ENCODE measurements at places on chromosomes 7 and 10. TPM values are rescaled to one million over a fixed set of nuclear protein-coding genes. Genes with fewer than 3 reads are reported as not detected.

The LMOD2 gene
- total RNA-seq = not detected

The ADAM22 gene
- 12.4 TPM for total RNA-seq

DNA sequence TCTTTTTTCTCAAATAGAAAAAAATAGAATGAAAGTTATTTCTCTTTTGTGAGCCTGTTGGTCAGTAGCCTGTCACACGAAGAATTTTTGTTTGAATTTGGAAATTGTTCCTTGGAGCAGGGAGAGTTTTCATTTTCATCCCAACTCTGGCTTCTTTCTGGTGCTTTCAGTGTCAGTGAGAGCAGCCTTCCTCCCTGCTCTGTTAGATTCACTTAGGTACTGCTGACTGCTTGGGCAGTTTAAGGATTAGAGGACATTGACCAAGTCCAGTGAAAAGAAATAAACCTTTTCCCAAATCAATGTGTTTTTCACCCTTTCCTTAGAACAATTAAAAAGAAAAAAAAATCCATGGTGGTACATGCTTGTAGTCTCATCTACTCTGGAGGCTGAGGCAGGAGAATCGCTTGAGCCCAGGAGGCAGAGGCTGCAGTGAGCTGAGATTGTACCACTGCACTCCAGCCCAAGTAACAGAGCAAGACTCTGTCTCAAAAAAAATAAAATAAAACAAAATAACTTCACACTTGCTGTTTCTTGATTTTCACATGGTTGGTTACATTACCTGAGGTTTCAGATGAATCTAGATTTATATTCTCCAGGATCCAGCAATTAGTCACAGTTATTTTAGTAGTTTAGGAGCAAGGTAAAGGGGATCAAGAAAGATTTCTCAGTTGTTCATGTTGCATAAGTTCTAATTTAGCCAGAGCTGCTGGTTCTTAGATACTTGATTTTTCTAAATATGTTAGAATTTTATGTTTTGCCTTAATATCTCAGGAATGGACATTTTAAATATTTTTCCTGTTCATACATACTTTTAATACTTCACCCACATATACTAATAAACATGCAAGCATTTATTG lies 63.1 kb downstream of the ZNRF2 start:
- peak overlapping the region; percentile 78 for H3K27ac ChIP-seq
- no peak overlapping the region for H3K4me3 ChIP-seq
- H3K36me3 ChIP-seq = no peaks in the 10 kb centered on the region
- no peaks in the 10 kb centered on the region for H3K27me3 ChIP-seq
- no peak for DNase-seq

DNA sequence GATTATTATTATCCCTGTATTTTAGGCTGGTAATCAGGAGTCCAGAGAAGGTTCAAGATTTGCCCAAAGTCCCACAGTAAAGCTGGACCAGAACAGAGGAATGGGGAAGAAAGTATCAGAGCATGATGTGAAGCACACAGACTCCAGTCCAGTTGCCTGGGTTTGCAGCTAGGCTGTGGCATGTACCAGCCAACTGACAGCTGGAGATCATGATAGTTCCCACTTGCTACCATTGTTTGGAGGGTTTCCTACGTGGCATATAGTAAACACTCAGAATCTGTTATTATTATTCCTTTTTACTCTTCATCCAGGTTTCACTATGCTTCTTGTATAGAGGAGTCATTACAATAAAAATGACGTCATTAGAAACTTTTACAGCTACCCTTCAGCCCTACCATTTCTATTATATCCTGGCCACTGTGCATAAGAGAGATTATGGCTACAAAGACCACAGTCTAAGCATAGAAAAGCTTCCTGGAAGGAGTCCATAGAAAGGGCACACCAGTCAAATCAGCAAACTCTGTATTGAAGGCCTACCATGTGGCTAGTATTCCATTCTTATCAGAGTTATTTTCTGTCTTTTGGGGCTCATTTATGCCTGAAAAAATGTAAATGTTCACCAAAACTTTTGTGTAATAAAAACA lies 66.6 kb downstream of the MTPN start:
- H3K27ac ChIP-seq = no peak overlapping the region
- no peaks in the 10 kb centered on the region for H3K27me3 ChIP-seq
- H3K4me1 ChIP-seq = no peaks in the 10 kb centered on the region

DNA sequence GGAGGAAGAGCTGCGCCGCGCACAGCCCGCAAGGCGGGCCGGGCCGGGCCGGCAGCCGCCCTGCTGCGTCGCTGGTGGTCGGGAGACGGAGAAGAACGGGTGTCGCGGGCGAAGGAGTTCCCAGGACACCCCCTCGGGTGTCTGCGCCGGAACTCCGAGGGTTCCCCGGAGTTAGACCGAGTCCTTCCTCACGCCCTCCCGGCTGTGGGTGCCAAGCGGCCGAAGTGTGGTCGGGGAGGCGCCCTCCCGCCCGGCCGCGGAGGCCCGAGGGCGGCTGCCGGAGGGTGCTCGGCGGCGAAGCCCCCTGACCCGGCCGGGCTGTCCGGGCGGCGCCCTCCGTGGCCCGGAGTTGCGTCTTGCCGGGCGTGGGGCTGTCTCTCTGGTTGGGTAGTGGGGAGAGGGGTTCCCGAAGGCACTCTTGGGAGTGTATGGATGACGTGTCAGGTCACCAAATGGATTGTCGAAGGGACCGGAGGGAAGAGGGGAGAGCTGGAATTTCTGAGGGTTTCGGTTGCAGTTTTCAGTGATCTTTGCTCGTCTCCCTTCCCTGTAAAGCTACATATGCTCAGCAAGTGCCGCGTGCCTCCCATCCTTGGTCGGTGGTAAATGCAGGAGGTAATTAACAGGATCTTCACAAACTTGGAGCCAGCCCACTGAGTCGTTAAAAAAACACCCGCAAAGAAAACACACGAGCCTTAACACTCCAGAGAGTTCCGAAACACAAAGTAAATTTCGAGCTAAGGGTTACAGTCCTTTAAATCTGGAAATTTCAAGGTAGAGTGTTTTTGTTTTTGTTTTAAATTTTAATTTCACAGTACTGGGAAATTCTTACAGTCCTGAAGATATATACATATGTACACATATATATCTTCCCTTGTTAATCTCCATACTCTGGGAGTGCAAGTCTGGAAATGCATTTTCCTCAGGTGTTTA lies 871 bp downstream of the ST7 start:
- peak overlapping the region; percentile 100 for H3K27ac ChIP-seq
- peak; percentile 54 for DNase-seq
- 0 out of 2 replicates have a peak, but pooled peaks cover 2% of the 10 kb centered on the region for H3K36me3 ChIP-seq
- H3K27me3 ChIP-seq = peaks cover 4% of the 10 kb centered on the region
- H3K4me3 ChIP-seq = peak overlapping the region; percentile 95

- H3K36me3 ChIP-seq = no peaks in the 10 kb centered on the region
- H3K27ac ChIP-seq = no peak overlapping the region
- no peak for DNase-seq
- H3K27me3 ChIP-seq = peaks cover 3% of the 10 kb centered on the region
- peaks cover 12% of the 10 kb centered on the region for H3K4me1 ChIP-seq
These were observed 130.3 kb upstream of the POT1 start for GRCh38 chr7:125059861-125060456.

DNA sequence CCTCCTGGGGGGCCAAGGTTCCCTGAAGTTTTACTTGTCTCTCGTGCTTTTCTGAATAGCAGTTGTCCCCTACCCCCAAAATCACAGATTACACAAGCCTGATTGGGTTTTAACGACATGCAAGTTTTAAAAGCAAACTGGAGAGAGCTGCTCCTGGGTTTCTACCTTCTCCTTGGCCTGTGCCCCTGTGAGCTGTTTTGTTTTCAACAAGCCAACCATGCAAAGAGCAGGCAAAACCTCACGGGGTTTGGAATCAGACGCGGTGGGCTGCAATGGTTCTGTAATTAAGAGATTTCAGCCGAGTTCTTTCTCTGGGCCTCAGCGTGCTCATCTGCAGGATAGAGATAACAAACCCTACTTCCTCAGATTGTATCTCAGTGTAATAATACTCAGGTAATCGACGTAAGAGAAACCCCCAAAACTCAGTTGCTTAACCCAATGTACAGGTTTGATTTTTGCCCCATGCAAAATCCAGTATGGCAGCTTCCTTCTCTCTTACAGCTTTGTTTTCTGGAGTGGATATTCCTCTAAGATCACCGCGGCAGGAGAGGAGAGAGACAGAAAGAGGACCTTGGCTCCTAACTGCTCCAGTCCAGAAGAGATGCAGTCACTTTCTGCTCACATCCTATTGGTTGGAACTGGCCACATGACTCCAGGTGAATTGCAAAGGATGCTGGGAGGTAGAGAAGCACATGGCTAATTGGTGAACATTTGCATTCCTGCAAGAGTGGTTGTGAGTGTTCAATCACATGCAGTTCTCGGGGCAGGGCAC lies 42.0 kb downstream of the MYL10 start:
- H3K27ac ChIP-seq = no peak overlapping the region
- peaks cover 2% of the 10 kb centered on the region for H3K4me1 ChIP-seq
- DNase-seq = no peak
- peaks cover 21% of the 10 kb centered on the region for H3K27me3 ChIP-seq
- no peak overlapping the region for H3K4me3 ChIP-seq

DNA sequence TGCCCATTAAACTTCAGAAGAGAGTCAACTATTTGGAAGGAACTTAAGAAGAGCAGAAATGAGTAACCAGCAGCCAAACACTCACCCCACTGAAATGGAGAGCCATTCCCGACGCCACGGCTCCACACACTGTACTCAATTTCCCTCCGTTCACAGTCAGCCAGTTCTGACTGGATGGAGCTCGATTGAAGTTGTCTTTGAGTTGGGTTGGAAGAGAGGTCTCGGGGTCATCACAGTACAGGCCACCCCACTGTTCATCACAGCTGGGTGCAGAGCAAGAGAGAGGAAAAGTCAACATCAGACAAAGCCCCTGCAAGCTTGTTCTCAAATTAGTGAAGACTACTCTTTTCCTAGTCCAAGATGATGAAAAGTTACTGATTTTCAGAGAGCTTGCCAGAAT lies 75.9 kb upstream of the SLC26A5 start:
- no peaks in the 10 kb centered on the region for H3K27me3 ChIP-seq
- H3K4me1 ChIP-seq = peaks cover 4% of the 10 kb centered on the region
- H3K27ac ChIP-seq = no peak overlapping the region
- peak; percentile 20 for DNase-seq

- no peak overlapping the region for H3K4me3 ChIP-seq
- no peaks in the 10 kb centered on the region for H3K27me3 ChIP-seq
- peaks cover 6% of the 10 kb centered on the region for H3K36me3 ChIP-seq
- DNase-seq = no peak
These were observed 87.9 kb upstream of the GTF2I start for GRCh38 chr7:74569501-74570075.

DNA sequence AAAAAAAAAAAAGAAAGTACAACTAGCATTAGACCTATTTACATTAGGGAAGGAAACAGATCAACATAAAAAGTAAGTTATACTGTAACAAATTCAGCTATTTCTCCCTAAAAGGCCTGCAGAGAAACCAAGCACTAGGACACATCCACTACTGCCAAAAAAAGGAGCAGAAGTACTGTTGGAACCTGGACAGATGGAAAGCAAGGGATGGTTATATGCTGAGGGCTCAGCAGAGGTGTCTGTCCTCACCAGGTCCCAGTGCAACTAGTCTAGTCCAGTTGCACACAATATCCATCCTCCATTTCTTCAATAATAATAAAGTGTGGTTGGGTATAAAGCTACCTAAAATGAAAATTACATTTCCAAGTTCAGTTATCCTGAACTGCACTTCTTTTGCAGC lies 103.2 kb upstream of the IFRD1 start:
- H3K36me3 ChIP-seq = peaks cover 39% of the 10 kb centered on the region
- H3K4me3 ChIP-seq = no peak overlapping the region
- H3K27ac ChIP-seq = no peak overlapping the region

DNA sequence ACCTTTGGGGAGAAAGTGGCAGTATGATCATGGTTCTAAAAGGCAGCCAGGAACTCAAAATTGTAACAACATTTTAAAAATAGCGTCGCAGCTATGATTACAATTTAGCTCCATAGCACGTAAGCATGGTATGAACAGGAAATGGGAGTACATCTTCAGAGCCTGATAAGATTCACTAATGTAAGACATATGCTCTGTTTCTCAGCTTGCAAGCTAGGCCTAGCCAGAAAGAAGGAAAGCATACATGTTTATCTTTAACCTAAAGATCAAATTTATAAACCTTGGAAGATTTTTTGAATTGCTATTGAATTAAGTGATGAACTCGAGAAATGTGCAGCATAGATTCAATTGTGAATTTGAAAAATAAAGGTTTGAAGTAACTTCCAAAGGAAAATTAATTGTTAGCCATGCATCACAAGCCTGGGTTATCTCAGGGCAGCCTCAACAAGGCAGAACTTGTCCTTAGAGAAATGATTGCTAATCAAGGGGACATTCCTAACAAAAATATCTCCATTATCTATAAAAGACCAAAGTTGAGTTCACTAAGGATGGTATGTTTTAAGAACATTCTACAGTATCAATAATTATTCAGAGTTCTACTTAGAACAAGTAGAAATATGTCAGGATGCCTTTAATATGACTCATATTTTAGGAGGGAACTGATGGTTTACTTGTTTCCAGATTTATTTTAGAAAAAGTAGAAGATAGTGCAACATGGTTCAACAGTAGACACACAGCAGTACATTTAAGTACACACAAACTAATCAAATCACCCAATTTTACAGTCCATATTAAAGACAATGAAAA lies 38.8 kb upstream of the SEPTIN7 start:
- 0 out of 2 replicates have a peak, but pooled peaks cover 2% of the 10 kb centered on the region for H3K27me3 ChIP-seq
- no peak for DNase-seq
- no peaks in the 10 kb centered on the region for H3K4me1 ChIP-seq
- no peak overlapping the region for H3K4me3 ChIP-seq
- no peak overlapping the region for H3K27ac ChIP-seq

DNA sequence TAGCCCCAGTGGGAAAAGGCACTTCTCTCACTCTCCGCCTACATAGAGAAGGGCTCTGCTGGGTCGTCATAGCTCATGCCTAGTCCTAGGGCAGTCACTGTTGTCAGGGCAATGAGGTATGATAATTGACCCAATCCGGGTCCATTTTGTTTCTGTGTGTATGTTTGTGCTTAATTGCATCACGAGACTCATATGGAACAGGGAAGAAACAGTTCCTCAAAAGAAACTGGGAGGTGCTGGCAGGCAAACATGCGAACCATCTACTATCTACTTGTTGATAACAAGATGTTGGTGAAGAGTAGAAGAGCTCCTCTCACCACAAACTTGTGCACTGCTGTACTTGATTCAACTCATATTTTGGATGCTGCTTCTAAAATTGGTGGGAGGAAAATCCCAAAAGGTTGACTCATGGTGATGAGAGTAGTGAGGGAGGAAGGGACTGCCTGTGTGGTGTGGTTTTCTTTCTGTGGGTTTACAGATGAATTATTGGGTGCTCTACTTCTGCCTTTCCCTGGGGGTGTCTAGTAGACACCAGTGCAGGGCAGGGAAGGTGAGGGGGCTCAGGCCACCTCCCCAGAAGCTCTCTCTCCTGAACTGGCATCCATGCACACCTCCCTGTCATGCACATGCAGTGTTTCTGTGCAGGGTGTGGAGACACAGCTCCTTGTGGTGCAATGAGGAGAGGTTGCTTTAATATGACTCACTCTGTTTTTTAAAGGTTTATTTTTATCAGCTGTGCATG lies 29.4 kb downstream of the LSMEM1 start:
- H3K36me3 ChIP-seq = no peaks in the 10 kb centered on the region
- DNase-seq = no peak
- no peak overlapping the region for H3K4me3 ChIP-seq
- H3K4me1 ChIP-seq = no peaks in the 10 kb centered on the region

GRCh38 chr10:15901889-15902288 lies 41.6 kb upstream of the MINDY3 start:
- no peak overlapping the region for H3K4me3 ChIP-seq
- peaks cover 9% of the 10 kb centered on the region for H3K4me1 ChIP-seq
- DNase-seq = no peak
- H3K27me3 ChIP-seq = no peaks in the 10 kb centered on the region
- H3K36me3 ChIP-seq = no peaks in the 10 kb centered on the region

- no peak overlapping the region for H3K4me3 ChIP-seq
- H3K27ac ChIP-seq = no peak overlapping the region
- no peak for DNase-seq
- H3K27me3 ChIP-seq = no peaks in the 10 kb centered on the region
These were observed 389.1 kb upstream of the ANKRD30A start for GRCh38 chr10:36736311-36736710.
